ENCODE measurements at places on chromosomes 6 and 20. TPM values are rescaled to one million over a fixed set of nuclear protein-coding genes. Genes with fewer than 3 reads are reported as not detected.

Gene CEP85L
- polyA plus RNA-seq: 23.7 TPM

- no peak for DNase-seq
Measured at GRCh38 chr20:36092398-36093024, 62.0 kb upstream of the EPB41L1 start.

DNA sequence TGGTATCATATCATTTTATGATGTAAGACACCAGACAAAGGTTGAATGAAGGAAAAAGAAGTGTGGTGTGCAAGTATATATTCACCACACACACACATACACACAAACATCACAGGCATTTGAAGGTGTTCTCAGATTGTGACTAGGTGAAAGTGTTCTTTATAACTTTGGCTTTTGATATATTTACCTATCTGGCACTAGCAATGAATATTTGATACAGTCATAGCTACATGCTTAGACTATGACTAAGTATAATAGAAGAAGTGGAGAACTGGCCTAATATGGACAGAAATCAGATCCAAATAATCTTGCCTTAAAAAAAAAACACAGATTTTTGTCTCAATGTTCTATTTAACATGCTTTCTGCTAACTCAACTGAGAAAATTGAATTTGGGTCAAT is 809.9 kb downstream of the KIF16B start:
- no peak for DNase-seq

GRCh38 chr6:75491291-75491690 is 2.3 kb downstream of the FILIP1 start:
- no peak for DNase-seq

GRCh38 chr6:110874880-110875547 is 429 bp downstream of the AMD1 start:
- no peak for DNase-seq

All from forelimb muscle (tissue), 1 donor.